Neural progenitor cell (in vitro differentiated cells): ENCODE measurements at places on chromosomes 2 and 18. TPM values are rescaled to one million over a fixed set of nuclear protein-coding genes. Genes with fewer than 3 reads are reported as not detected.
A peak's percentile ranks its signal among the peaks of the same experiment; 100 is the strongest.

DNA sequence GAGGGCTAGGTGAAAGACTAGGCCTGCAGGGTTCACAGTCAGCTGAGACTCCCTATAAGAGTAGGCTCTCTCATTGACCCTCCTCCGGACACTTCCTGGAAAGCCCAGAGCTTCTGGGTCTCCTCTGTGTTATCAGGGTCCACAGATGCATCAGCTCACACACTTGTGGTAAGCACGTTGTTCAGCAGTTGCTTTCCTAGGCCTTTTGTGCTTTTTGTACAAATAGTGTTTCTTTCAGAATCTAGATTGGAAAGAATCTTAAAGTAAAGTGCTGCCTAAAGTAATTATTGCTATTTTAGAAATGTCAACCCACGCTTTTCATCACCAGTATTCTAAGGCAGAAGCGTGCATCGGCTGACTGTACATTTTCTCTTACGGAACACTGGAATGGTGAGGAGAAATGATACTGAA is 15.5 kb downstream of the SLC9A2 start:
- no peaks in the 10 kb centered on the region for H3K27me3 ChIP-seq
- no peak overlapping the region for H3K27ac ChIP-seq
- no peak overlapping the region for H3K4me3 ChIP-seq

PRKAG3 gene
- total RNA-seq: not detected in 2 replicates

DNA sequence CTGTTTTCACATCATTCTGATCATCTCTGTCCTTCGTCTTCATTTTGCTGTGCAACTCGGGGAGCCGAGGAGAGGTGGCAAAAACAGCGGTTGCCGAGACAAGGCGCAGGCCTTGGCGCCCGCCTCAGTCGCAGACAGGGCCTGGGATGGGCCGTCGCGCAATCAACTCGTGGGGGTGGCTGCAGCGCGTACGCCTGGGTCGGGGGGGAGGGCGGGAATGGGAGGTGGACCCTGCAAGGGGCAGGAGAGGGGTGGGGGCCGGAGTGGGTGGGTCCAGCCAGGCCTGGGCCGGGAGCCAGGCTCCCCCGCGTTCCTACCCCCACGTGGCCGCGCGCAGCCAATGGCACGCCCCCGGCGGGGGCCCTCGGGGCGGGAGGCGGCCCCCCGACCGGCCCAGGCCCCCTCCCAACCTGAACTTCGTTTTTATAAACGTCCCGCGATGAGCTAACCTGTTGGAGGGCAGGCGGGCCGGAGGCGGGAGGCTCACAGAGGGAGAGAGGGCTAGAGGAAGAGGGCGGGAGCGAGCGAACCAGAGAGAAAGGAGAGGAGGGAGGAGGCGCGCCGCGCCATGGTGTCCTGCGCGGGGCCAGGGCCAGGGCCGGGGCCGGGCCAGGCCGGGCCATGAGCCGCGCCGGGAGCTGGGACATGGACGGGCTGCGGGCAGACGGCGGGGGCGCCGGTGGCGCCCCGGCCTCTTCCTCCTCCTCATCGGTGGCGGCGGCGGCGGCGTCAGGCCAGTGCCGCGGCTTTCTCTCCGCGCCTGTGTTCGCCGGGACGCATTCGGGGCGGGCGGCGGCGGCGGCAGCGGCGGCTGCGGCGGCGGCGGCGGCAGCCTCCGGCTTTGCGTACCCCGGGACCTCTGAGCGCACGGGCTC is at the start of gene HOXD13:
TSS of gene HOXD13 (plus strand) at position 452 of the 875 bp plus-strand sequence. CDS start at position 622, 170 bp downstream.
- H3K36me3 ChIP-seq: no peaks in the 10 kb centered on the region
- no peak within 1 kb of the TSS for H3K27ac ChIP-seq
- no peaks in the 10 kb centered on the region for H3K4me1 ChIP-seq
- DNase-seq: peak; percentile 80
- peaks cover 100% of the 10 kb centered on the region for H3K27me3 ChIP-seq
- peak within 1 kb of the TSS; percentile 52 for H3K4me3 ChIP-seq

- no peaks in the 10 kb centered on the region for H3K4me1 ChIP-seq
- no peak overlapping the region for H3K4me3 ChIP-seq
- H3K36me3 ChIP-seq: no peaks in the 10 kb centered on the region
- DNase-seq: peak; percentile 35
- H3K27ac ChIP-seq: no peak overlapping the region
Observed at GRCh38 chr2:232869138-232870017, 686 bp upstream of the SNORC start.

DNA sequence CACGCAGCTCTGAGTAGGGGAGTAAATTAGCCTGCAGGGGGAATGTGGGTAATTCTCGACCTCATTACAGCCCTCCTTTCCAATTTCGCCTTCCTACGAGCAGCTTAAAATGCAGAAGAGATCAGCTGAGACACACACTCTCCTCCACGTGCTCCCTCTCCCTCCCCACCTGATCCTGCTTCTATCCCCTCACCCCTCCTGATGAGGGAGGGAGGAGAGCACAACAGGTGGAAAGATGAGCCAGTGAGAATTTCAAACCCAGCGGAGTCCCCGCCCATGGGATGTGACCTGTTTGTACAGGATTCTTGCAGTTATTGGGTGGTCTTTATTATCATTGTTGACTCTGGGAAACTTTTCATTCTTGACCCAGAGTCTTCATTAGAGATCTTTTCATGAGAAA is 35.5 kb downstream of the DDX18 start:
- peak; percentile 47 for DNase-seq
- H3K4me3 ChIP-seq: no peak overlapping the region
- H3K27ac ChIP-seq: no peak overlapping the region
- no peaks in the 10 kb centered on the region for H3K36me3 ChIP-seq
- H3K4me1 ChIP-seq: peaks cover 13% of the 10 kb centered on the region

DNA sequence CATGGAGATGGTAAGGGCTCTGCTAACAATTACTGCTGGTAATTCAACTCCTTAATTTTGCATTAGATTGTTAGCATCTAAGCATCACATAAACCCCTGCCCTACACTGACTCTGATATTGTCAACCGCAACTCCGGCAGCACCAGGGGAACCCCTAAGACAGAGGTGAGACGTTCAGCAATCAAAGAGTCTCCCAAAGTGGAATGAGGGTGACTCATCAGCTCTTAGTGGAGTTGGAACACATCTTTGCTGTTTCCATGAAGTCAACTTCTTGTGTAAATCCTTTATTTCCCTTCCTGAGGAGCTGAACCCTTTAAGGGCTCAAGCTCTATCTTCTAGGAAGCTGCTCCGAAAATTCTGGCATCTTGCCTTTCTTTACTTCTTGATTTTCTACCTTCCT is 52.1 kb downstream of the ABCG8 start:
- H3K4me3 ChIP-seq: no peak overlapping the region
- DNase-seq: no peak
- no peak overlapping the region for H3K27ac ChIP-seq
- no peaks in the 10 kb centered on the region for H3K27me3 ChIP-seq
- no peaks in the 10 kb centered on the region for H3K4me1 ChIP-seq

GRCh38 chr2:26922405-26923188 is 47.8 kb upstream of the MAPRE3 start:
- H3K4me1 ChIP-seq: peaks cover 27% of the 10 kb centered on the region
- peak overlapping the region; percentile 19 for H3K27ac ChIP-seq
- DNase-seq: peak; percentile 82

ZC3H15 gene
- 61.5 and 88.6 TPM in 2 replicates for total RNA-seq

GREB1L gene
- total RNA-seq: 251 and 278 TPM in 2 replicates

NR4A2 gene
- 0.37 and 0.56 TPM in 2 replicates for total RNA-seq

DNA sequence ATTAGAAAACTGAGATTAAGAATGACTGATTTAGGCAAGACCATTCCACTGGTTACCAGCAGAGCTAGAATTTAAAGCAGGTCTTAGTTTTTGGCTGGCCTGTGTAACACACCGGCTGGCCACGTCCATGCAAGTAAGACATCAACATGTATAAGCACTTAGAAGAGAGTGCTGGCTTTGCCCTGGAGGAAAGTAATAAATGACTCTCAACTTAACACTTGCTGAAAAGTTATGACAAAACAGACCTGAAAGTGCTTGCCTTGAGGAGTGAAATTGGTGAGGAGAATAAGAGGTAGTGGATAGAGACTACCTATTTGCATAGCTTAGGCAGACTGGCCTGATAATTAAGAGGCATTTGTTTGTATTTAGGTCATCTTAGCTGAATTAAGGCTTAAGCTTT is 165.7 kb upstream of the KCNJ3 start:
- H3K4me1 ChIP-seq: no peaks in the 10 kb centered on the region
- H3K4me3 ChIP-seq: no peak overlapping the region
- H3K36me3 ChIP-seq: no peaks in the 10 kb centered on the region
- no peak overlapping the region for H3K27ac ChIP-seq
- no peaks in the 10 kb centered on the region for H3K27me3 ChIP-seq
- DNase-seq: no peak

DNA sequence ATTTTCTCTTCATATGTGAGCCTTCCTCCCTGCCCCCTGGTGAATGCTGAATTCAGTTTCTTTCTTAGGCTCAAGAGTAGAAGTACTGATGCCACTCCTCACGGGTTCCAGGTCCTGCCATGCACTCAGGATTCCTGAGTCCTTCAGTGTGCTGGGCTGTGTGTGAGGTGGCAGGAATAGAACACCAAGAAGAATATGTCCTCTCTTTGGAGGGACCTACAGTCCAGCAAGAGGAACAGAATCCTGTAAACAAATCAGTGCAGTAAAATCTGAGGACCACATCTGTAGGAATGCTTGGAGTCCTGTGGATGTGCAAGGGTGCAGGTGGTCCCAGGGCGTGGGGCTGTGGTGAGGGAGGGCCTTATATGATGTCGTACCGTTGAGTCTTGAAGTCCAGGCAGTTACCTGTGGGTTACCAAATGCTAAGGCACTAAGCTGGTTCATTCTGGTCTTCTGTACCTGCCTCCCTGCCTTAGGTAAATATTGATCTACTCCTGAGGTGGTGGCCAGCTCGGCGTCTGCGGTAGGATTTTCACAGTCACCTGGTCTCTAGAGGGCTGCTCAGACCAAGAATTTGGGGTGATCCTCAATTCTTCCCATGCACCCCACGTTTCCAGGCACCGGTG is 5.5 kb downstream of the ASAP2 start:
- no peaks in the 10 kb centered on the region for H3K36me3 ChIP-seq
- no peak for DNase-seq
- H3K4me3 ChIP-seq: no peak overlapping the region
- H3K27me3 ChIP-seq: peaks cover 3% of the 10 kb centered on the region
- peaks cover 11% of the 10 kb centered on the region for H3K4me1 ChIP-seq
- H3K27ac ChIP-seq: no peak overlapping the region

GRCh38 chr2:29700560-29700959 is 220.8 kb downstream of the ALK start:
- H3K27me3 ChIP-seq: no peaks in the 10 kb centered on the region
- H3K36me3 ChIP-seq: no peaks in the 10 kb centered on the region
- no peak for DNase-seq
- no peaks in the 10 kb centered on the region for H3K4me1 ChIP-seq
- no peak overlapping the region for H3K4me3 ChIP-seq

CCDC74B gene
- total RNA-seq: 8.8 and 13.8 TPM in 2 replicates

RAX gene
- total RNA-seq: 20.7 and 78.1 TPM in 2 replicates
